ENCODE measurements at places on chromosomes 16 and 17.

GRCh38 chr16:4019371-4019791 lies 96.9 kb downstream of the ADCY9 start:
- DNase-seq = no peak

- peak; percentile 78 for DNase-seq
These were observed 13.7 kb downstream of the PITPNC1 start for GRCh38 chr17:67390646-67391361.

DNA sequence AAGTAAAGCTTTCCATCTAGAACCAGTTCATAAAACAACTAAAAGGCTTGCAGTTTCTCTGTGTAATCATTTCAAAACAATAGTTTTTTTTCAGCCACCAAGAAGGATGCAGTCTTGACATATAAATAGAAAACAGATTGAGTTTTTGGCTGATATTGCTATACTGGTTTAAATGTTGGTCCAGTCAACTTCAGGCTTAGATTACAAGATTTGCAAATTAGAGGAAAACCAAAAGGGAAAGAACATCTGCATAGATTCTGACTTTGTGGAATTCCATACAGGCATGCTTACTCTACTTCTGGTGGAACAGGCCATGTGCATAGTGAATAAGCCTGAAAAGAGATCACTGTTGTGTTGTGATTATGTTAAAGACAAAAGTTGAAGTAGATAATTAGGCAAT lies 150.3 kb downstream of the BCAS3 start:
- DNase-seq = no peak

GRCh38 chr16:84794186-84794585 lies 25.6 kb upstream of the CRISPLD2 start:
- no peak for DNase-seq

GRCh38 chr17:38919316-38920078 lies 5.9 kb upstream of the LASP1NB start:
- DNase-seq = no peak

GRCh38 chr16:75455677-75456076 lies 8.8 kb downstream of the TMEM170A start:
- no peak for DNase-seq

DNA sequence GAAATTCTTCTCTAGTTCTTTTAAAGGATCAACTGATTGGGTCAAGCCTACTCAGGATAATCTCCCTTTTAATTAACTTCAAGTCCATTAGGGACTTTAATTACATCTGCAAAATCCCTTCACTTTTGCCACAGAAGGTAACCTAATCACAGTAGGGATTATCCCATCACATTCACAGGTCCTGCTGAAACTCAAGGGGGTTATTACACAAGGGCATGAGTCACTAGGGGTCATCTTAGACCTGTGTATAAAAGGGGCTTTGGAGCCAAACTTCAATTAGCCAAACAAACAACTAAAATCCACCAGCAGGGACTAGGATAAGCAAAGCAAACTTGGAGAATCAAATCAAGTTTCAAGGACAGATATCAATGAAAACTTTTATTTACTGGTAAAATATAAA lies 19.4 kb downstream of the CIAPIN1 start:
- DNase-seq = no peak

DNA sequence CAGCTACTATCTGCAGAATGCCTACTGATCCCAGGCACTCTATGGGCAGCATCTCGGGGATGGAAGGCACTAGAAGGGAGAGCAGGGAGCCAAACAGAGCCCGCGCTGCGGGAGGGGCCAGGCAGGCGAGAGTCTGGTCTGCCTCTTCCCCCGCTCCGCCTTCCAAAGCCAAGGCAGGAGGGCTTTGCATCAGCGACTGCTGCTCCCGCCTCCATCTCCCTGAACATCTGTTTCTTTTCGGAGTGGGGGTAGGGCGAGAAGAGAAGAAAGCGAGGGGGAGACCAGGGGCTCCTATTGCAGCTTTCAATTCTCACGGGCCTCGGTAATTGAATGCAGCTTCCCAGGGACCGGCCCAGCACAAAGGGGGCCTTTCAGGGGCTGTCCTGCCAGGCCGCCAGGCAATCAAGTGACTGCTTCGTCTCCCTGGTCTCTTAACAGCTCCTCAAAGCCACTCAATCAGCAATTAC lies 31.4 kb upstream of the CDC42EP4 start:
- DNase-seq = peak; percentile 89

- no peak for DNase-seq
These were observed 10.5 kb downstream of the LPO start for GRCh38 chr17:58248955-58249269.

- DNase-seq = no peak
These were observed 3.5 kb upstream of the TLCD3A start for GRCh38 chr17:728911-729310.

GRCh38 chr17:49111934-49112333 lies 20.6 kb upstream of the B4GALNT2 start:
- no peak for DNase-seq

GRCh38 chr17:29699283-29699682 lies 76.6 kb upstream of the CORO6 start:
- DNase-seq = no peak

DNA sequence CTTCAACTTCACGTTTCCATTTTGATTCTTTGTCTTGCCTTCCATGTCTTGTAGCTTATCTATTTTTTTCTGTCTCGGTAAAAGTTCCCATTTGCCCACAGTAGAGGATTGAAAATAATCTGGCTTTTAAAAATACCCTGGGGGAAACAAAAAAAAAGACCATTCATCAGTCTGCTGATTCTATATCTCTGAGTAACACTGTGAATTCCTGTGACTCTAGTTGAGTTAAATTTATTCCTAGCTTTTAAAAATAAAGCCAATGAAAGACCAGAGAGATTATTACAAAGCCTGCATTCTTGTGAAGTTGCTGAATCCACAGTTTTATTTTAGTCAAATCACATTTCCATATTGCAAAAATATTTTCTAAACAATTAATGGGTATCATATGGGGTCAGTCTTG lies 532.3 kb downstream of the CDH13 start:
- no peak for DNase-seq

- no peak for DNase-seq
These were observed 19.7 kb upstream of the GUCY2D start for GRCh38 chr17:7982666-7983065.

GRCh38 chr17:7590743-7591142 lies 849 bp upstream of the SOX15 start:
- no peak for DNase-seq

DNA sequence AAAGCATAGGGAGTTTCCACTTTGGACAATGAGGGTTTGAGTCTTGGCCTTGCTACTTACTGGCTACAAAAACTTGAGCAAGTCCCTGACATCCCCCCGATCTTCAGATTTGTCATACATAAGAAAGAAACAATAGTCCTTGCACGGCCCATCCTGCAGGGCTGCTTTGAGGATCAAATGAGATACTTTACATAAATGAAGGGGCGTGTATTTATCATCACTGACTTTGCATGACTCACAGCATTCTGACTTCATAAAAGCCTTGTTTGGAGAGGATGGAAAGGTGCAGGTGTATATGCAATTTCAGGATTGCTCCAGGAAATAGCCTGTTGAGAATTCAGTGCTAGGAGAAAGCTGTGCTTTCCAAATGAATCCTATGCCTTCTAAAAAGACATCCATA lies 465.0 kb upstream of the MAF start:
- DNase-seq = no peak

GRCh38 chr16:14180481-14180944 lies 109.4 kb downstream of the MRTFB start:
- DNase-seq = no peak

DNA sequence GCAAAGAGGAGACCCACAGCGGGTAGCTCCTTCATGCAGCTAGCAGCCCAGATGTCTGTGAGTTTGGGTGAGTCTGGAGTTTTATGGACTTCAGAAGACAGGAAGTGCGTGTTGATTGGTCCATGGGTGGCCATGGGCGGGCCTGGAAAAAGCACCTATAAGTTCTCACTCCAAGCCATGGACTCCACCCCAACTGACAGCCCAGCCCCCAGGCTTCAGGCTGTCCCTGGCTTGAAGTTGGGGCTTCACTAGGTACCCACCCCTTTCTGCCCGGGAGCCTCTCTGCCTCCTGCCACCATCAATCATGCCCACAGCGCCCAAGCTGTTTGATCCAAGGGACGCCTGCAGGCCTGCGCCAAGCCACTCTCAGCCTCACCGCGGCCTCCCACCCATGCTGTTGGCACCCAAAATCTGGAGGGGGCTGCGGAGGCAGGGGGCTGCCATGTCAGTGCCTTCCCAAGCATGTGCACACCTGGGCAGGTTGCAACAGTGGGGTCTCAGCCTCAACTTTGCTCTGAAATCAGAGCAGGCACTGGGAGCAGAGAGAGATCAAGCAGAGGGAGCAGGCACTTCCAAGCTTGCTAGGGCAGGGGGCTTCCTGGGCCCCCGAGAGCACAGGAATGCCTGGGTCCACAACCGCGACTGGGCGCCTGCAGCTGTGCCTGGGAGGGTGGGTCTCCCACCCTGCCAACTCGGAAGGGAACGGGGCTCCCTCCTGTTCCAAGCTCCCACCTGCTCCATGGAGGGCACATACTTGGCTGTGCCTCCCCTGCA lies 1503.7 kb downstream of the CDH11 start:
- DNase-seq = peak; percentile 60

- DNase-seq = no peak
These were observed 28.2 kb downstream of the TBX4 start for GRCh38 chr17:61480414-61480807.

DNA sequence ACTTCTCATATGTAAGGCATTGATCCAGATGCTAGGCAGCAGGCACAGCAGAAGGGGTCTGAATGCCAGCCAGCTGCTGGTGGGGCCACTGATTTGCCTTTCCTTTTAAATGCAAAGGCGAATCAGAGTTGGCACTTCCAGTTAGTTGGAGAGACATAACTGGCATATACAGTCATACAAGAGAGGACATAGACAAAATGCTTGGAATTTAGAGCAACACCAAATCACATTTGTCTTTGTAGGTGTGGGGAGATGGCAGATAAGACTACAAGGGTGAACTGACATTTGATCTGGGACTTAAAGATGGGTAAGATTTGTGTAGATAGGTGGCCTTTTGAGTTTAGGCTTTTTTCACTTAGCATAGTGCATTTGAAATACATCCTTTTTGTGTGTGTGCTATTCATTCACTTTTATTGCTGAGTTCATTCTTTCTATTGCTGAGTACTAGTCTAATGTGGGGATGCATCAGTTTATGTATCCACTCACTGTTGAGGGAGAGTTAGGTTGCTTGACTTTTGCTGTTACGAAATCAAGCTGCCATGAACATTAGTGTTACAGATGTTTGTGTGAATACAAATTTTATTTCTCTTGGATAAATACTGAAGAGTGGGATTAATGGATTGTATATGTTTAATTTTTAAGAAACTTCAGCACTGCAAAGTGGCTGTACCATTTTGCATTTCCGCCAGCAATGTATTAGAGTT lies 74.1 kb downstream of the SPECC1 start:
- no peak for DNase-seq

DNA sequence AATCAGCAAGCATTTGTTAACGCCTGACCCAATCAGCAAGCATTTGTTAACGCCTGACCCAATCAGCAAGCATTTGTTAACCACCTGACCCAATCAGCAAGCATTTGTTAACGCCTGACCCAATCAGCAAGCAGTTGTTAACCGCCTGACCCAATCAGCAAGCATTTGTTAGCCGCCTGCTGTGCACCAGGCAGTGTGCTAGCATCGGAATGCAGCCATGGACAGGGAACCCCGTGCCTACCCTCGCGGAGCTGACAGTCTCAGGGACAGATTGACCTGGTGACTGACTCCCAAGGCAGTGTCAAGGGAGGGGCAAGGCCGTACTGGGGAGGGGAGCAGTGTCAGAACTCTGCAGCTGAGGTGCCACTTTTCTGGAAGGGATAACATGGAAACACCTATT lies 66.9 kb downstream of the ABR start:
- no peak for DNase-seq

- DNase-seq = no peak
These were observed 34.5 kb downstream of the SLC39A11 start for GRCh38 chr17:73058022-73058421.

- no peak for DNase-seq
These were observed 164.6 kb downstream of the CPPED1 start for GRCh38 chr16:12639044-12639443.

DNA sequence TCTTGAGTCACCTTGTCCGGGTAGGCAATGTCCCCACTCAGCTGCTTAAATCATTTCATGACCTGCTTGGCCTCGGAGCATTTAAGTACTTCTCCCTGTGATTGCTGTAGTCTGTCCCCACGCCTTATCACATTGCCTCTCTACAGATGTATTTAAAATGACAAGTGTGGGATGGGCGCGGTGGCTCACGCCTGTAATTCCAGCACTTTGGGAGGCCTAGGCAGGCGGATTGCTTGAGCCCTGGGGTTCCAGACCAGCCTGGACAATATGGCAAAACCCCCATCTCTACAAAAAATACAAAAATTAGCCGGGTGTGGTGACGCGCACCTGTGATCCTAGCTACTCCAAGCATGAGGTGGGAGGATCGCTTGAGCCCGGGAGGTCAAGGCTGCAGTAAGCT lies 1.3 kb upstream of the GJC1 start:
- DNase-seq = no peak

DNA sequence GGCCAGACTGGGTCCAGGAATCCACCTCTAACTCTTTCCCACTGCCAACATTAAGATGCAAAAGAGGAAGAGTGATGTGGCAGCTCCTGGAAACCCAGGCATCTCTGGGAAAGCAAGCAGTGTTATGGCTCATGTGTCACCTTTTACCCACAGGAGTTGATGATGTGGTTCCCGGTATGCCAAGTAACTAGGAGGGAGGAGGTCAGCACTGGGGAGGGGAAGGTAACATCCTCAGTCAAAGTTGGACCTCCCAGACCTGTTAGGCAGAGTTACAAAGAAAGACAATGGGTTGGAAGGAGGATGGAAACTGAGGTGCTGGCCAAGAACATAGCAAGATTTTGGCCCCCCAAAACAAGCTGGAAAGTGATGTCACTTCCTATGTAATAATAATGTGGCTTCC lies 11.4 kb downstream of the KRABD2 start:
- no peak for DNase-seq

DNA sequence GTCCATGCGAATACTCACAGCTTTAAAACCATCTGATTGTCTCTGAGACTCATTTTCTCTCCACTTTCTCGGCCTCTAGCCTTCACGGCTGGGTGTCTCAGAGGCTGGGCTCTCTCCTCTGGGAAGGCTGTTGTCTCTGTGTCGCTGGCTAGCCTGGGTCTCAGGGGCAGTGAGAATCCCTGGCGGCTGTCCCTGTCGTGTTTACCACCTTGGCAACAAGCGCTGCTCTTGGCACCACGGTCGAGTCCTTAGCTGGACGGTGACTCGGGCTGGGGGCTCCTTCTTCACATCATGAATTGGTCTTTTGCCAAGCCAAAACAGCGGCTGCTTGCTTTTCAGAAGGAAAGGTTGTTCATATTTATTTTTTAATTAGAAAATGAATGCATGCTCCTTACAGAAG lies 81.1 kb downstream of the MSI2 start:
- DNase-seq = peak; percentile 72

GRCh38 chr16:89723279-89724250 lies 2.2 kb downstream of the ZNF276 start:
- peak; percentile 60 for DNase-seq
